SHP77 treated with DMSO at 0.1 percent for 48 hours (cell line): ENCODE measurements at places on chromosomes 1 and 21.

- DNase-seq = no peak
Measured at GRCh38 chr21:25750085-25750484, 15.3 kb downstream of the GABPA start.

GRCh38 chr1:186670297-186671135 lies 9.7 kb downstream of the PTGS2 start:
- DNase-seq = no peak

- no peak for DNase-seq
Measured at GRCh38 chr1:3612123-3612522, 815 bp upstream of the MEGF6 start.

DNA sequence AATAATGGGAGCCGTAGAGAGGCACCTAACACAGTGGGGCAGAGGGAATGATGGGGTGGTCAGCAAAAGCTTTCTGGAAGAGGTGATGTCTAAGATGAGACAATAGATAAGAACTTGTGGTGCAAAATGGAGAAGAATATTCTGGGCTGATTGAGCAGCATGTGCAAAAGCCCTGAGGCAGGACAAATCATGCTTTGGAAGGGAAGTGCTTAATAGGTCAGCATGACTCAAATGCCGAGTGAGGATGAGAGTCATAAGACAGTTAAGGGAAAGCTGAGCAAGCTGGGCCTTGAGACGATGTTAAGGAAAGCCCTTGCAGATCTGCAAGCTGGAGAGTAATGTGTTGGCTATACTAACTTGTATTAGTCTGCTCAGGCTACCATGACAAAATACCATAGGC lies 37.3 kb upstream of the ASB17 start:
- no peak for DNase-seq

- DNase-seq = peak; percentile 96
Measured at GRCh38 chr1:68197891-68198290, 34.4 kb downstream of the WLS start.

- no peak for DNase-seq
Measured at GRCh38 chr1:10179406-10180091, 30.8 kb upstream of the KIF1B start.

DNA sequence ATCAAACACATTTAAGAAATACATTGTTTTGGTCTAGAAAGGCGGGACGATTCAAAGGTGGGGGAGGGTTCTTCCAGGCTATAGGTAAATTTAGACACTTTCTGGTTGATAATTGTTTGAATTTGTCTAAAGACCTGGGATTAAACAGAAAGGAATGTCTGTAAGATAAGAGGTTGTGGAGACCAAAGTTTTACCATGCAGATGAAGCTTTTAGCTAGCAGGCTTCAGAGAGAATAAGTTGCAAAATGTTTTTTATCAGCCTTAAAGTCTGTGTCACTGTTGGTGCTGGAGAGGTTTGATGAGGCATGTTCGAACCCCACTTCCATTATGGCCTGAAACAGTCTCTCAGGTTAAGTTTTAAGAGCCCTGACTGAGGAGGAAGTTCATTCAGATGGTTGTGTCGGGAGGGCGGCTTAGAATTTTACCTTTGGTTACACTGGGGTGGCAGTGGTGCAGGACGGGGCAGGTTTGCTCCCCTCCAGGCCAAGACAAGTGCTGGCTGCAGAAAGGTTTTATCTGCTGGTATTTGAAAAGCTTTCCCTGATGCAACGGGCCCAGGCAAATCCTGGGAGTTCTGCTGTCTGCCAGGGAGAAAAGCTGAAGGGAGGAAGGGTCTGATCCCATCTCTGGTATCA lies 16.0 kb upstream of the SLC2A5 start:
- DNase-seq = no peak

- DNase-seq = no peak
Measured at GRCh38 chr1:116365353-116365780, 7.7 kb upstream of the ATP1A1 start.

- peak; percentile 36 for DNase-seq
Measured at GRCh38 chr1:205711105-205712048, 31.1 kb upstream of the SLC45A3 start.

- no peak for DNase-seq
Measured at GRCh38 chr1:243286409-243287122, 30.7 kb downstream of the SDCCAG8 start.

DNA sequence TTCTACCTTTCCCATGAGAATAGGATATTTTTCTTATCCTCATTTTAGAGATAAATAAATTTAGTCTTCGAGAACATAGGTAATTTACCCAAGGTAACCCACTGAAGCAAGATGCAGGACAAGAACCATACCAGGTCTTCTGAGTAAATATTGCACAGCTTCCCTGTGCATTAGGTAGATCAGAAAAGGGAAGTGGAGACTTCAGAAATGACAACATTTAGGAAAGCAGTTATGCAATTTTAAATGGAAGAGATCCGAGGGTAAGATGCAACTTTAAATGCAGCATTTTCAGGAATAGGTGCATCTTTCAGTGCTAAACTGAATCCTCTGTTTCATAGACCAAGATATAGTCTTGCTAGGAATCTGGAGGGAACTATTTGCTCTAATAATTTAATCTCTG lies 206.4 kb upstream of the SGIP1 start:
- DNase-seq = no peak

DNA sequence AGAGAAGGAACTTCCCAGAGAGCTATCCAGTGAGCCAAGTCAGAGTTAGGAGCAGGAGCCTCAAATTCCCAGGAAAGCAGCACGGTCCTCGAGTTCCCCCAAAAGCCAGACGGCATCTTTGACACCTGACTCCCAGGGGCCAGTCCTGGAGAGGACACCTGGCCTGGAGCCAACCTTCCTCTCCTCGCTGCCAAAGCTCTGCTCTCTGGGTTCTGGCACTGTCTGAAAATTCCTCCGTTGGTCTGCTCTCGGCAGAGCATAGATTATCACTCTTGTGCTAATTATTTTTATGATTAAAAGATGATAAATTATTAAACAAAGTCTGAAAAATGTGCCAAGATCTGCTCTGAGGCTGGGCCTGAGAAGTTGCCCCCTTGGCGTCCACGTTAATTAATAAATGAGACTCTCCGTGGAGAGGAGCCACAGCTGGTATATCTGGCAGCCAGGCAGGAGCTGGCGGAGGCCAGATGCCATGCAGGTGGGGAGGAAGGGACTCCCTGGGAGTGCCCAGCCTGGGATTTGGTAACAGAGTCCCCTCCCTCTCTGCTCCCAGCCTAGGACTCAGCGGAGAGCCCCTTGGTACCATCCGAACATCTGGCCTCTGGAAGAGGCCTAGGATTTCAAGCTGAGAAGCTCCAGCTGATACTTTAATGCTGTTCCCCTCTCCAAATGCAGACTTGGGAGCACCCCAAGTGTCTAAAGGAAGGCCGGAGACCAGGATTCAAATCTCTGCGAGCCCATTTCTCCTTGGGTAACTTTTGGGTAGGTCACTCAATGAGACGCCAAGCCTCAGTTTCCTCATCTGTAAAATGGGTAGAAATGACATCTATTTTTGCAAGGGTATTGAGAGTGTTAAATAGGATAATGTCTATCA lies 163.7 kb upstream of the POU3F1 start:
- DNase-seq = no peak

GRCh38 chr1:35888255-35888654 lies 5.2 kb downstream of the AGO1 start:
- DNase-seq = no peak

- DNase-seq = no peak
Measured at GRCh38 chr1:204094313-204094729, 21.4 kb downstream of the SOX13 start.

- DNase-seq = no peak
Measured at GRCh38 chr1:42952303-42953001, 6.2 kb downstream of the SLC2A1 start.

GRCh38 chr1:50278961-50279360 lies 144.3 kb downstream of the DMRTA2 start:
- DNase-seq = no peak

GRCh38 chr1:100107696-100108095 lies 25.0 kb downstream of the SASS6 start:
- DNase-seq = no peak

DNA sequence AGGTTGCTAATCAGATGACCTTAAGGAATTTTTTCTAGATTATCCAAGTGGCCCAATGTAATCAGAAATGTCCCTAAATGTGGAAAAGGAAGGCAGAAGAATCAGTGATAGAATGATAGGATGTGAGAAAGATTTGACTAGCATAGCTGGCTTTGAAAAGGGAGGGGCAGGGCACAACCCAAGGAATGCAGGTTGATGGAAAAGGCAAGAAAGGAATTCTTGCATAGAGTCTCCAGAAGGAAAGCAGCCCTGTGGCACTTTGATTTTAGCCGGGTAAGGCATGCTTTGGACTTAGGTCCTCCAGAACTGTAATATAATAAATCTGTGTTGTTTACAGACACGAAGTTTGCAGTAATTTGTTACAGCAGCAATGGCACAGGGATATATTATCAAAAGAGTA lies 375.7 kb upstream of the B3GALT2 start:
- no peak for DNase-seq

DNA sequence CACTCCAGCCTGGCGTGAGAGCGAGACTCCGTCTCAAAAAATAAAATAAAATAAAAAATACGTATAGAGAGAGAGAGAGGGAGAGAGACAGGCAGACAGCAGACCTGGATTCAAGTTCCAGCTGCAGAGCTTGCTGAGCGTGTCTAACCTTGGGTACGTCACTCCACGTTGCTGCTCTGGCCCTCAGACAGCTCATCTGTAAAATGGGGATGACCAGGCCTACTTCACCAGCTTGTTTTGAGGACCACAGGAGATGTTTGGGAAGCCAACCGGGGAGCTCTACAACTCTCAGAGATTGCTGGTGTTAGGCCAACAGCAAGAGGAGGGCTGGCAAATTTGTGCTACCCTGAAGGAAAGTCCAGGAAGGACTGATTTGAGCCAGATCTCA lies 499 bp upstream of the TRAF5 start:
- no peak for DNase-seq

DNA sequence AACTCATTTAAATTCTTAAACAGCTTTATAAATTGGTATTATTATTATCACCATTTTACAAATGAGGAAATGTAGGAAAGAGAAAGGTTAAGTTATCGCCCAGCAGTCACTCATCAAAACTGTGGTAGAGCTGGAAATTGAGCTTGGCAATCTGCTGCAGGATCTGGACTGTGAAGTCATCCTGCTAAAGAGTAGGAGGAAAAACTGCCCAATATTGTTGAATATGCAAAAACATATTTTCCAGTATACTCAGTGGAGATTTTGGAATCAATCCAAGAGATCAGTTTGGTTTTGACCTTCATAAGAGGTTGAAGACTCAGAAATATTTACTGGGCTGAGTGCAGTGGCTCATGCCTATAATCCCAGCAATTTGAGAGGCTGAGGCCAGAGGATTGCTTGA lies 16.9 kb upstream of the RC3H1 start:
- DNase-seq = no peak

DNA sequence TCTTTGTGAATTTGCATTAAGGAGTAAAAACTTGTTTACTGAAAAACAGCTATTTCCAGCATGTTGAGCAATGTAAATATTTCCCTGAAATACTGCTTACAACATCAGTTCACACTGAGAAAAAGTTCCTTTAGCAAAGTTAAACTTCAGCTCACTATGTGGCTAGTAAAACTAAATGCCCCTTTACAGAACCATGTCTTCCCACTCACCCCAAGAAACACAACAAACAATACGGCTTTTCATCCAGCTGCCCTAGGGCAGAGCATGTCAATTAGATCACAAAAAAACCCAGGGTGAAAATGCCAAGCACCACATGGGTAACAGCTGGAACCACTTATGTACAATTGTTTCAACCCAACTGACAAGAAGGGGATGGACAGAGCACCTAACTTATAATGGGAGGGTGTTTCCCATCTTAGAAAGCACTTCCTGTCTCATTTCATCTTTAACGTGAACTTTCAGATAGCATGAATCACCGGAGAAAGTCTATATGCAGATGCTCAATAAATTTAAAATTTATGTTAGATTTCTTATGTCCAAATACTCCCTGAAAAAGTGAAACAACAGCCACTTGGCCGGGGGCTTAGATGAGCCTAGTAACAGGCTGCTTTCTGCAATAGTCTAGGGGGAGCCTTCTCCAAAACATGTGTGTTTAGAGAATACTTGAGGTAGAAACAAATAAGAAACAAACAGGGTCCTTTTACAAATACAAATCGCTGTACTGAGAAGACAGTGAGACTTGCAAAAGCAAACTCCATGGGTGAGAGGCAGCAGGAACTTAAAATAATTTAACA lies 6.6 kb downstream of the NID1 start:
- DNase-seq = no peak

DNA sequence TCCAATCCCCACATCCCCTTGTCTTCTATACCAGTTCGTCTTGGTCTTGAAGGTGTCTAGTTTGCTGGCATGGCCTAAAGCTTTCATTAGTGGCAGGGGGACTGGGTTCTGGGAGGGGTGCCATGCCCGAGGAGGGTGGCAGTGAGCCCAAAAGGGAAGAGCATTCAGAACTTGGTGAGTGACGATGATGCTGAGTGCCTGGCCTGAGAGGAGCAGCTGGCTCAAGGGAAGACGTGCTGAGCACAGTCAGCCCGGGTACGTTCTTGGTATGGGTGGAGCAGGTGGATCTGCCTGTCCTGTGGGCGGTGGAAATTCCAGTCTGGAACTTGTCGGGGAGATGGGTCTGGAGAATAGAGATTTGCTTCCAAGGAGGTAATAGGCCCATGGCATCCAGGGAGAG lies 4.6 kb downstream of the FDPS start:
- no peak for DNase-seq

GRCh38 chr1:78645723-78646122 lies 3.9 kb upstream of the IFI44 start:
- DNase-seq = no peak
